Cardiac fibroblast (primary cell): ENCODE measurements at places on chromosomes 2 and 18.

- no peak for DNase-seq
Measured at GRCh38 chr2:95234816-95235215, 27.5 kb downstream of the ZNF892 start.

- DNase-seq: no peak
Measured at GRCh38 chr2:200695601-200696000, 109.8 kb downstream of the AOX1 start.

DNA sequence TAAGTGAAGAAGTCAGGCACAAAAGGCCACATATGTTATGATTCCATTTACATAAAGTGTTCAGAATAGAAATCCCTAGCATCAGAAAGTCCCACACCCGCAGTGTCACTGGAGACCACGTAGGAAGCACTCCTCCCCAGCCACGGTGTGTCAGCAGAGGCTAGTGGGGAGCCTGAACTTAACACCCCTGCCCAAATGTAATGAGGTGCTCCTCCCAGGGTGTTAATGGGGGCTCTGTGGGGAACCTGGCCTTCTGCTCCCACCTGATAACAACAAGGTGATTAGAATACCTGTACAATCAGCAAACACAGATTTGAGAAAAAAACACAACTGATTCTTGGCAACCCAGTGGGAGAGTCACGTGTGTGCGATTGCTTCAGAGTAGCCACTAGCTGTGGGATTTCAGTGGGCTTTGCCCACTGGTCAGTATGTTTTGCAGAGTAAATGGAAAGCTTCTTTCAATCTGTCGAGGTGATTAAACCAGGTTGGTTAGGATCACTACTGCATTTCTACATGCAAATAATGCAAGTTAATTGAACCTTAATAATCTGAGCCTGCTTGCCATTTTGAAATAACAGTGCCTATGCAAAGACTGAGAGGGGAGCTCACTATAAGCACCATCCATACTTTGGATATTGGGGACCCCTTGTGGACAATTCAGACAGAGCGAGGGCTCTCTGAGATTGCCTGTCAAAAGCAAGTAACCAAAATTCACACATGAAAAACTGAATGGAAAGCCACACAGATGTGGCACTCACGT, 20.6 kb upstream of the ATRAID start:
- peak; percentile 88 for DNase-seq

GRCh38 chr18:38606841-38607240, 1041.2 kb upstream of the CELF4 start:
- no peak for DNase-seq

- DNase-seq: no peak
Measured at GRCh38 chr2:202102425-202103000, 29.5 kb downstream of the KIAA2012 start.

GRCh38 chr2:232680006-232680405, 17.1 kb upstream of the GIGYF2 start:
- no peak for DNase-seq

- no peak for DNase-seq
Measured at GRCh38 chr2:29412197-29412925, 297.1 kb downstream of the CLIP4 start.

DNA sequence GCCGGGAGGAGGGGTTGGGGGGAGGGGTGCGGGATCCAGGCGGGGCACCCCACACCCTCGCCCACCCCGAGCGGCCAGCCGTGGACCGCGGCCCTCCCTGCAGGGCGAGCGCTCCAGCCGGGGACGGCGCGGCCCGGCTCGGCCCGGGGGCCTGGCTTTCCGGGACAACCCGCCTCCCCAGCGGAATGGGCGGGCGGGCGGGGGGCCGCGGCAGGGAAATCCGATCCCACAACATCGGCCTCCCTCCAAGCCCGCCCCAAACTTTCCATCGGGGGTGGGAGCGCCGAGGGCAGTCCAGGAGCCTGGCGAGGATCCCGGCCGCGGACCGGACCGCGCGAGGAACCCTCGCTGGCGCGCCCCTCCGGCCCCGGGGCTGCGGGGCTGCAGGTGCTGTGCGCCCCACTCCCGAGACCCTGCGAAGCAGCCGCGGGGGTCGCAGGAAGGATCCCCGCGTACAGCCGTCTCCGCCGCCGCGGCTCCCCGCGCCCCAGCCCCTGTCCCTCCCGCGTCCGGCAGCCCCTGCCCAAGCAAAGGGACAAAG, 529 bp downstream of the SEMA4C start:
- peak; percentile 91 for DNase-seq

DNA sequence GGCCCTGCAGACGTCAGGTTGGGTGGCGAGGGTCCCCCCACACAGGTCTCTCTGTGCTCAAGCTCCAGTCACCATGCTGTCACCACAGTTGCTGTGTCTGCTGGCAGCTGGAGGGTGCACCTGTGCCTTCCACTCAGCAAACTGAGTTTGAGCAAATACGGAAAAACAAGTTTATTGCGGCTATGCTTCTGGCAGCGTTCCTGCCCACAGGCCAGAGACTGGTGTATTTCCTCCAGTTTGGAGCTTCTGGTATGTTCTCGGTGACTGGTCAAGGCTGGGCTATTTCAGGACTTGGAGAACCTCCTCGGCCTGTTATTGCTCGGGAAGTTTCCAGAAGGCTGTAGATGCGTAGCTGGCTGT, 132.6 kb downstream of the SEPTIN10 start:
- no peak for DNase-seq

- no peak for DNase-seq
Measured at GRCh38 chr2:25174192-25174861, 5.9 kb upstream of the POMC start.

- DNase-seq: peak; percentile 81
Measured at GRCh38 chr2:38406597-38407110, 29.6 kb upstream of the ATL2 start.

GRCh38 chr2:23069923-23070322, 315.1 kb upstream of the KLHL29 start:
- no peak for DNase-seq

GRCh38 chr2:71700658-71701397, 247.5 kb downstream of the DYSF start:
- no peak for DNase-seq

- no peak for DNase-seq
Measured at GRCh38 chr2:148948868-148949267, 73.8 kb downstream of the KIF5C start.

- no peak for DNase-seq
Measured at GRCh38 chr2:233833345-233833744, 21.0 kb downstream of the HJURP start.

GRCh38 chr2:43169099-43169945, 57.1 kb downstream of the ZFP36L2 start:
- no peak for DNase-seq

GRCh38 chr2:61943251-61943650, 37.8 kb downstream of the COMMD1 start:
- no peak for DNase-seq

GRCh38 chr18:50465211-50466153, 90.6 kb downstream of the SKA1 start:
- no peak for DNase-seq

DNA sequence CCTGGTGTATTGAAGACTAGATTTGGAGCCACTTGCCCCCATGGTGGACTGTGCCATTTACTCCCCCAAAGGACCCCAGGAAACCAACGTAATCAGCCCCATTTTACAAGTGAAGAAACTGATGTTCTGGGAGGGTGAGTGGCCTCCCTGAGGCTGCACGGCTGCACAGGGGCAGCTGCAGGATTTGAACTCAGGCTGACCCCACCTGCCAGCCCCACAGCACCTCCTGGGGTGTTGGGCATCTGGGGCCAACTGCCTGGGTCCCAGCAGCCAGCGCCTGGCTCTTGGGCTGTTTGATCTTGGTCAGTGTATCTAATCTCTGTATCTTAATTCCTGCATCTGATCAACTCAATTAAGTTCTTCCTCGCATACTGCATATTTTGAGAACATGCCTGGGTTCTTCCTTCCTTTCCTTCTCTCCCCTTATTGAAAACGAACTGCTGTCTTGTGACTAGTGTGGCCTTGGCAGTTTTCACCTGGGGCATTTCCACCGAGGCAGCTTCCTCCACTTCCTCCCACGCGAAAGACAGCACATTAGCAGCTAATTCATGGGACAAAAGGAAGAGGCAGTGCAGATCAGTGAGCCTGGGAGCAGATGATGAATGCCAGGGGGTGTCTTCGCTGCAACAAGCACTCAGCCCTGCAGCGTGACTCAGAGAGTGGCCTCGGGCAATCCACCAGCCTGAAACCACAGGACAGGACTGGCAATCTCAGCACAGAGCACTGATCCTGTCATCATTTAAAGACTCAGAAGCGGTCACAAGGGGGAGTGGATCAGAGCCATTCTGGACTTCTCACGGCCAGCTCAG, 184.1 kb upstream of the RAB12 start:
- DNase-seq: peak; percentile 53
